ENCODE measurements at places on chromosomes 6 and 20.

DNA sequence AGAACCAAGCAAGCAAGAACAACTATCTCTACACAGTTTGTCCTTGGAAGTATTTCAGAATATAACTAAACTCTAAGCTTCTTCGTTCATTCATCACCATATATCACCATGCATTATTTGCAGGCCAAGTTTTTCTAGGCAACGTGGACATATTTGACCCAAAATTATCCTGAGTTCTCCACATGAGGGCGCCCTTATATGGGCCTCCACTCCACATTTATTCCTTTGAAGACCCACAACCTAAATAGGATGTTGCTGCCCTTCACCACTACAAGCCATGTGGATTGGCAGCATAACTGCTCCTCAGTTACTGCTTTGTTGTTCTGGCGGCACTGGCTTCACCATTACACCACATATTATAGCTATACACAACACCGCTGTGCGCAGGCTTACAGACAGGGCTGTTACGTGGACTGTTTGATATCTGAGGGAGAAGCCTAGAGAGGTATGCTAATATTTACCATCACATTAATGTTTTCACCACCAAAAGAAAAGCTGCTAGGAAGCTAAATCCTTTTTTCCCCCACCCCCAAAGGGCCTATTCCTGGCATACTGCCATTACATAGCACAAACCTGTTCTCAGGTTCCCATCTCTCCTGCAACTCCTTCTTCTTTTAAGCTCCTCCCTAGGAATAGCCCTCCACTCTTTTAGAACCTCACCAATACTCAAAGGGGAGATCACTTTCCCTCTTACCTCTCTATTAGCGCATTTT is 411.7 kb downstream of the C6orf118 start:
- no peak for DNase-seq

GRCh38 chr6:139376017-139376330 is 1.5 kb upstream of the CITED2 start:
- DNase-seq, result no peak

DNA sequence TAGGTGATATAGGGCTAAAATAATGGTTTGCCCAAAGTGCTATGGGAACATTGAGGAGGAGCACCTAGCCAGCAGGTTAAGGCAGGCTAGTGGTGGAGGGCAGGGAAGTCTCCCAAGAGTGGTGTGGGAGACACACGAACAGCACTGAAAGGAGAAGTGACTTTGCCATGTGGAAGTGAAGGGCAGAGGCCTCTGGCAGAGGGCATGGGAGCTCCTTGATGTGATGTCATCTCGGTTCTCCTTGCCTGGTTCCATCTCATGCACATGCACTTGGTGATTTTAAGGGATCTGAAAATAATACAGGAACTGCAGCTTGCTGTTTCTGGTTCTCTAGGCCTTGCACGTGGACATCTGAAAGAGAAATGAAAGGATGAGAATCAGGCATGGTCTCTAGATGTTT is 4.7 kb upstream of the MAP3K4 start:
- no peak for DNase-seq

DNA sequence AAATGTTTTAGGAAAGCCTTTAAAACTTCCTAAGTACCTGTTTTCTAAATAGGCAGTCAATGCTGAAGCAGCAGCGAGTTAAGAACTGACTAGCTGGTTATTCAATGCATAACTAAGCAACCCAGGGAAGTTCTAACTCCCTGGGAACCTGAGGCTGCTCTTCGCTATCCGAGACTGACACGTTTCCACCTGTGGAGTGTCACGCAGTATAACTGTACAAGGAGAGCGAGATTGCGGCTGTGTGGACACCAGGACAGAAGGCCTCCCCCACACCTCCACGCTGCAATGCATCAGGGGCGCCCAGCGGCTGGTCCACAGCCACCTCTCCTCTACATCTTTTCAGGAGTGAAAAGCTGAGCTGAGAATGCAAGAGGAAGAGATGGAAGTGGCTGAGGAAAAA is 8.0 kb downstream of the PXDC1 start:
- no peak for DNase-seq

DNA sequence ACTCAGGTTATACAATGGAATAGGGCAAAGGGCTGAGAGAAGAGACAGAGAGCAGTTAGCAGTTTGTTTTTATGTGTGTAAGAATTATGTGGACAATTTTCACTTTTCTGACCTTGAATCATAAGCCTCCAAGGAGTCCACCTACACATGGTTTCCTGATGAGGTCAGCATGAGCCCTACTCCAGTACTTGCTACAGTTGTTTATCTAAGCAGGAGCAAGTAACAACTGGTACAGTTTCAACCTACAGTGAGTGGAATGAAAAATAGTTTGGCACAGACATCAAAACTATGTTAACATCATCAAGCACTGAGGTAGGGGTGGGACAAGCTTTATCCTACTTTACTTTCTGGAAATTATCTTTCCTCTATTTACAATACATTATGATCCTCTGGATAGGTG is 426.7 kb upstream of the ID4 start:
- no peak for DNase-seq

GRCh38 chr20:9195031-9195430 is 126.1 kb downstream of the PLCB4 start:
- no peak for DNase-seq

GRCh38 chr6:43091020-43091419 is 14.9 kb downstream of the PTK7 start:
- DNase-seq, result no peak

DNA sequence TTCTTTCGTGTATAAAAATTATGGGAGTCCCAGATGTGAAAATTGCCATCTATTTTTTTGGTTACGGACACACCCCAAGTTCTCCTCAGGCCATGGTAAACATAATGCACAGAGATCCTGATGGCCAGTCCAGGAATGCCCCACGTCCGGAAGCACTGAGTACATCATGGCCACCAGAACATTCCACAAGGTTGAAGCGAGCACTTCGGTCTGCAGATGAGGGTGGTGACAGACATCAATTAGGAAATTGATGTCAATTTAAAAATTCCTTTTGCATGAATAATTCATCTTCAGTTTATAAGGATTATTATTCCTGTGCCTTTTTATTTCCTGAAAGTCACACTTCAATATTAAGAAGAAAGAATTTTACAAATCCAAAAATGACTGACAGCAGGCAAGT is 13.2 kb upstream of the EXOC2 start:
- DNase-seq, result no peak

DNA sequence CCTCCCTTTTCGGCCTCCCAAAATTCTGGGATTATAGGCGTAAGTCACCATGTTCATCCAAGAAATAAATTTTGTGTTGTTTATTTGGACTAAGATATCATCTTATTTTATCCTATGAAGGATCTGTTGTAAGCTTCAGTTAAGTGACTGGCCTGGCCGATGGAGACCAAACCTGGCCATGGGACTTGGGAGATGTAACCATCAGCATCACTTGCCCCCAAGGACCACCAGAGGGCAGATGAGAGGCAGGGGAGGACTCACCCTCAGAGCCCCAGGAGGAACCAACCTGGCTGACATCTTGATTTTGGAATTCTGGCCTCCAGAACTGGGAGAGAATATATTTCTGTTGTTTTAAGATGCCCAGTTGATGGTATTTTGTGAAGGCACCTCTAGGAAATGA is 266.7 kb downstream of the CDH26 start:
- DNase-seq, result no peak

DNA sequence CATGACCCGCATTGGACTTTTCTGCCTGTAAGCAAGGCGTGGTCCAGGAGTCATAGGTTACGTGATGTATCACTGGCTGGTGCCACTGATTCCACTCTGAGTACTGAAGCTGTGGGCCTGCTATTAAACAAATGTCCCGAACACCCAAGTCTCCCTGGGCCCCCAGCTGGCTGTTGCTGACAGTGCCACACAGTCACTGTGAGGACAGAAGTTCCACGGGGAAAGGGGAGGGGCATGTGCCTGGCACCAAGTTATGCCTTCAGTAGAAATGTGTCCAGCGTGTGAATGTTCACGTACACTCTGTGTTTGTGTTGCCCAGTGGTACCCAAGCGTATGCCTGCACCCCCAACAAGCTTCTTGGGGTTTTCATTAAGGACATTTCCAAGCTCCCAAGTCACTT is 171.4 kb upstream of the QKI start:
- DNase-seq, result no peak

All from activated CD4-positive, CD25-positive, alpha-beta regulatory T cell (primary cell).